ENCODE measurements at places on chromosomes 11 and 22.
A peak's percentile ranks its signal among the peaks of the same experiment; 100 is the strongest.

GRCh38 chr11:77095551-77096490, 6.8 kb upstream of the OMP start:
- DNase-seq: no peak

DNA sequence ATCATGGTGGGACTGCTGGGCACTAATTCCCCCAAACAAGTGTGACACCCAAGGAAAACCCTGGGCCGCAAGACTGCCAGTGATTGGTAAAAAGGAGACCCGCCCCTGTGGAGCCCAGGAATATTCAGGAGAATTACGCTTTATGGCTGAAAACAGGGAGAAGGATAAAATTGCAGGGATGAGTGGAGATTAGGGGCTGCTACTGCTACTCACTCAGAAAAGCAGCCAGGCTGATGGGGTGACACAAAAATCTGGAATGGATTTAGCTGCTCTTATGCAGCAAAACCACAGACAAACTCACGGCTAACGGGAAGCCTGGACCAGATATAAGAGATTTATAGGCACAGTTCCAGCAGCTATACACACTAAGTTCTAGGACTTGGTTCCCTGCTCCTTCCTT, 4.4 kb upstream of the FBXO3 start:
- DNase-seq: peak; percentile 92

DNA sequence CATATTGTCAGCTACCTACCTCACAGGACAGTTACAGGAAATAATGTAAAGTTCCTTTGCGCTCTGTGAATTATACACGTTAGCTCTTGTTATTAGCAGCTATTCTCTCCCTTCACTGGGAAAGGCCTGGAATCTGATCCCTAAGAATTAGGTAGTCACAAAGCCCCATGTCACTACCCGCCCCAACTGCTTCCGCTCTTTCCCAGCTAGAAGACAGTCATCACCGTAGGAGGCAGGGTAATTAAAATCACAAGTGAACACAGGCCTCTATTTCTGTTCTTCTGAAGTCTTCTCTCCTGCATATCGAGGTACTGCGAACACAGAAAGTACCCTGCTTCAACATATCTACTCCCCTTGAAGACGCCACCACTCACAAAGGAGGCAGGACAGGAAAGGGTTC, 12.6 kb upstream of the AHNAK start:
- no peak for DNase-seq

DNA sequence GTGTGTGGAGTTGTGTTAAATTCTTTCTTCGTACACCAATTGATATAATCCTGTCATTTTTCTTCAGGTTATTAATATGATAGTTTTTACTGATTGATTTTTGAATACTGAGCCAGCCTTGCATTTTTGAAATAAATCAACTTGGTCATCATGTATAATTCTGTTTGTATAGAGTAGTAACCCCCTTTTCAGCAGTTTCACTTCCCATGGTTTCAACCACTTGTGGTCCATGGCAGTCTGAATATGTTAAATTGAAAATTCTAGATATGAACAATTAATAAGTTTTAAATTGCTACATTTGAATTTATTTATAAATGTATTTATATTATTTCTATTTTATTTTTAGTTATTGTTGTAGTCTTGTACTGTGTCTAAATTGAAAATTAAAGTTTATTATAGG, 32.6 kb downstream of the MS4A6A start:
- no peak for DNase-seq

GRCh38 chr11:134270250-134270714, 5.9 kb upstream of the GLB1L3 start:
- no peak for DNase-seq

DNA sequence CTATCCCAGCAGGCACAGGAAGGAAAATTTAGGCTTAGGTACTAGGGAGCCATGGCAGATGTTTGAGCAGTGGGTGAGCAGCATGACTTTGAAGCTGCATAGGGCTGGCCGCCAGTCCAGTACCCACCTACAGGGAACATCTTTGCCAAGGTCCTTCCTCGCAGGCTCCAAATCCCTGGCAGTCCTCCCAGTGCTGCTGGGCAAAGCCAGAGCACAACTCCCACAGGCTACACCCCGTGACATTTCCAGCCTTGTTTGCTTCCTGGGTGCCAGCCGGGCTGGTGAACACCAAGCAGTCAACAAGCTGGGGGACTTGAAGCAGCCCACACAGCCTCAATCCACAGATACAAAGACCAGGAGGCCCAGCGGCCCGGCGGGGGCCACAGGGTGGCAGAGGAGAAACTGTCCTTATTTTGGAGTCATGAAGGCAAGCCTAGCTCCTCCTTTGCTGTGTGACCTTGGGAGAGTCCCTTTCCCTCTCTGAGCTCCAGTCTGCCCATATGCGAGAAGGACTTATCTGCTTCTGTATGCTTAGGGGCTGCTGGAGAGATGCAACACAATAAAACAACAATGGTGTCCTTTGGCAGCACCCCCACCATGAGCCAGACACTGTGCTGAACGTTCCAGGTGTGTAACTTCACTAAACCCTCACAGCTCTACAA, 28.0 kb downstream of the TPST2 start:
- no peak for DNase-seq

DNA sequence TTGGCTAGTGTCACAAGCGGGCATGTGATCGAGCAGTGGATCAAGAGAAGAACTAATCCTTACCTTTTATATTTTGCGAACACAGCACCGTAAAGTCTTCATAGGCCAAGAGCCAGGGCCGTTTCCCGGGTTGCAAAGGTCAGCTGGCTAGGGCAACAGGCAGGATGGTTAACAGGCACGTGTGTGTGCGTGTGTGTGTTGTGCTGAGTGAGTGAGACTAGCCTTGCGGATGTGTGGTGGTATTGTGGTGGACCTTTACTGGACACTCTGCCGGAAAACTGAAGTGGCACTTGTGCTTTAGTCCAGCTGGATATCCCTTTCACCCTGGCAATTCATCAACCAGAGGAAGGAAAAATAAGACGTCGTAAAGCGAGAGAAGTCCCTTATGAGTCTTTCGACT, 176.7 kb downstream of the BCR start:
- no peak for DNase-seq

DNA sequence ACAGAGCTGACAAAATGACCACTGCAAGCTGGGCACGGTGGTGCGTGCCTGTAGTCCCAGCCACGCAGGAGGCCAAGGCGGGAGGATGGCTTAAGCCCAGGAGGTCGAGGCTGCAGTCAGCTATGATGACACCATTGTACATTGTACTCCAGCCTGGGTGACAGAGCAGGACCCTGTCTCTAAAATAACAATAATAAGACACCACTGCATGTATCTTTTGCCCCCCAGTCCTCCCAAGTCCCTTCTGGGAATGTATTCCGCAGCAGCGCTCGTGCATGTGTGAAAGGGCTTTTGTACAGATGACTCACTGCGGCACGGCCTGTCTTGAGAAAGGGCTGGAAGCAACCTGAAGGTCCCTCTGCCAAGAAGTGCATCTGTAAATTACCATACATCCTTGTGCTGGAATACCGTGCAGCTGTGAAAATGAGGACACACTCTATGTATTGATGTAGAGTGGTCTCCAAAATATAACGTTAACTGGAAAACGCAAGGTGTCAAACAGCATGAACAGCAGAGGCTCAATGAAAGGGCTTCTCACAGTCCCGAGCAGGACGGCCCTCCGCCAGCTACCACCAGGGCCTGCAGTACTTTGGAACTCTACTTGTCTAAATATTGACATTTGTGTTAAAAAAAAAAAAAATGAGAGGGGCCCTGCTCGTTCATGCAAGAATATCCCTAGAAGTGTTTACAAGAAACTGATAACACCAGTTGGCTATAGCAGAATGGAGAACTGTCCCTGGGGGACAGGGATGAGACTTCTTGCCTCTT, 9.0 kb upstream of the CDC42EP2 start:
- DNase-seq: no peak

DNA sequence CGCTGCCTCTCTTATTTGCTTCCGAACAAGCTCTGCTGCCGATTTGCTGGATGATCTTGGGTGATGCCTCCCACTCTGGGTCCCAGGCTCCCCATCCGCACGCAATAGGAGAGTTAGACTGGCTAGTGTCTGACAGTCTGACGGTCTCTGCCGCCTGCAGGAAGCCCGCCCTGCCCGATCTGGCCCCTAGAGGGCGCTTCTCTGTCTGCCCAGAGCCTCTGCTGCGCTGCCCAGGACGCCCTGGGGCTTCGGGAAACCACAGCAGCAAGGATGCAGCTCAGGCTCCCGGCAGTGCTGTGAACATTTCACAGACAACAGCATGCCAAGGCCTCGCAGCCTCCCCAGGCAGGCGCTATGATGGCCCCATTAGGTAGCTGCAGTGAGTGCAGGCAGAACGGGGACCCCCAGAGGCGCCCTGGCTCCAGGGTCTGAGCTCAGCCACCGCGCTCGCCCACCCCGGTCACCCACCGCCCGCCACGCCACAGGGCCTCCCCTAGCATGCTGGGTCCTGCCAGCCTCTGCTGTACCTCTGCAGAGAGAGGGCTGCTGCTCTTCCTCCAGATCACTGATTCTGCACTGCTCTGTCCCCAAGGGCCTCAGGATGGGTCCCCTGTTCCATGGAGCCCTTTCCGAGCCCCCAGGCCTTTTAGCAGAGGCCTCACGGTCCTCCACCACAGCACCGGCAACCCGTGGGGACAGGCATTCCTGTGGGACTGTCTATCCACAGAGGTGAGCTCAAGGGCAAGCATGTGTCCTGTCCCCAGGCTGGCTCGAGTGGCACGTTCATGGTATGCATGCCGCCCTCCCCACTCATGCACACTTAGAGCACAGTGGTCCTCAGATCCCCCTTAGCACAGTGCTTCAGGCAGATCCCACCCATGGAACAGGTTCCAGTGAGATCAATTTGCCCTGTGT, 4.3 kb upstream of the BAIAP2L2 start:
- peak; percentile 58 for DNase-seq

Measured in NCI-H524 treated with DMSO at 0.1 percent for 48 hours (cell line).